ENCODE measurements at places on chromosomes 1 and 21.

DNA sequence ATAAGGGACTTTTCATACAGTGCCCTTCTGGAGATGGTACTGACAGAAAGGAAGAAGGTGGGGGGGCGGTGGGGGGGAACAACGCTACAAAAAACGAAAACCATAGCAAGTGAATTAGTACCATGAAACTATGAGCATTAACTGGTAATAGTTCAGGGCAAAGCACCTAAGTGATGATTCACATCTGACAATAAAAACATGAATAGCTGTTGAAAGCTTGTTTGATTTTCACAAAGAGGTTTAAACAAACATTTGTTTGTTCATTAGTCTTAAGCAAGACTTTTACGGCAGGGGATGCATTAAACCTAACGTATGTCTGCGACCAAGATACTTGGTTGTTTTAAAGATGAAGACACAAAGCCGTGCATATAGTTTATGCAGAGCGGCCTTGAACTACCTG lies 177.5 kb downstream of the LMO4 start:
- peak; percentile 39 for DNase-seq

DNA sequence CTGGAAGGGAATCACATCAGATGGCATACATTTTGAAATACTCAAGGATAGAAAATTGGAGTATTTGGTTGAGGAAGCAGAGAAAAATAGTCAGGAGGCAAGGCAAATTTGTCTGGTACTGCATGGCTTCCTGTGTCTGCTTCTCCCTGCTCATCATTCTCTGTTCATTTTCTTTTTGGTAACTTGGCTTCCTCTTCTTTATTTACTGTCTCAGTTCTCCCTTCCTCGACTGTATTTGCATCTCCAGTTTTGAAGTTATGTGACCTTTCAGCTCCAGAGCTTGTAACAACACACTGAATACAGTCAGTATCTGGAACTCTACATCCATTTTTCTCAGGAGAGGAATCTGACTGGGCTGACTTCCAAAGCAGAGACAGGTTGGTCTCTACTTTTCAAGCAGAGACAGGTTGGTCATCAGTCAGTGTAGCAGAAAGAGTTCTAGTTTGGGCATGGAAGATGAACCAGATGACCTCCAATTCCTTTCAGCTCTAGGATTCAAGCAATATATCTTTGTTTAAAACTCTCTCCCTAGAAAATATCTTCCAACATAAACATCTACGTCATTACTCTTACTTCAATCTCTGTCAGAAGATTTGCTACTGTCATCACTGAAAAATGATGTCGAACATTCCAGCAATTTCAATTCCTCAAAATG lies 571.2 kb downstream of the ADGRL2 start:
- DNase-seq: no peak

DNA sequence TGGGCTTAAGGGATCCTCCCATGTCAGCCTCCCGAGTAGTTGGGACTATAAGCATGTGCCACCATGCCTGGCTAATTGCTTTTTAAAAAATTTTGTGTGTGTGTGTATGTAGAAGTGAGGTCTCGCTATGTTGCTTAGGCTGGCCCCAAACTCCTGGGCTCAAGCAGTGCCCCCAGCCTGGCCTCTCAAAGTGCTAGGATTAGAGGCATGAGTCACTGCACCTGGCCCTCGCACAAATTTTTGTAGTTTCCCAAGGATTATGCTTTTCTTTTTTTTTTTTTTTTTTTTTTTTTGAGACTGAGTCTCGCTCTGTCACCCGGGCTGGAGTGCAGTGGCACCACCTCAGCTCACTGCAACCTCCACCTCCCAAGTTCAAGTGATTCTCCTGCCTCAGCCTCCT lies 144.4 kb upstream of the HNRNPU start:
- no peak for DNase-seq

DNA sequence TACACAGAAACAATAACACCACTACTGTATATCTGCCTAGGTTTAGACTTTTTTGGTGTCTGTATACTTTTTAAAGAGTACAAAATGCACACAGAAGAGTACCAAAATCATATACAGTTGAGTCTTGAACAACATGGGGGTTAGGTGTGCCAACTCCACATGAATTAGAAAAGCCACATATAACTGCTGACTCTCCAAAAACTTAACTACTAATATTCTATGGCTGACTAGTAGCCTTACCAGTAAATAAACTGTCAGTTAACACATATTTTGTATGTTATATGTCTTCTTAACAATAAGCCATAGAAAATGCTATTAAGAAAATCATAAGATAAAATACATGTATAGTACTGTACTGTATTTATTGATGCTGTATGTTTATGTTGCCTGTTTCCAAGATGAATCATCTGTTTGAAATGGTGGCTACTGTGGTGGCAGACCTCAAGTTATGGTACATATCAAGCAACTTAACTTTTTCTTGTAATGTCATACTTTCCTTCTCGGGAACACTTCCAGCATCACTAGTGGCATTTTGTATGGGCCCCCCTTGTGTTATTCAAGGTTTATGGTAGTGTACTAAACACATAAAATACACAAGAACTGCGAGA lies 71.2 kb downstream of the LHX4 start:
- DNase-seq: no peak

- DNase-seq: no peak
These were observed 648.1 kb downstream of the PLPP3 start for GRCh38 chr1:55931081-55931940.

DNA sequence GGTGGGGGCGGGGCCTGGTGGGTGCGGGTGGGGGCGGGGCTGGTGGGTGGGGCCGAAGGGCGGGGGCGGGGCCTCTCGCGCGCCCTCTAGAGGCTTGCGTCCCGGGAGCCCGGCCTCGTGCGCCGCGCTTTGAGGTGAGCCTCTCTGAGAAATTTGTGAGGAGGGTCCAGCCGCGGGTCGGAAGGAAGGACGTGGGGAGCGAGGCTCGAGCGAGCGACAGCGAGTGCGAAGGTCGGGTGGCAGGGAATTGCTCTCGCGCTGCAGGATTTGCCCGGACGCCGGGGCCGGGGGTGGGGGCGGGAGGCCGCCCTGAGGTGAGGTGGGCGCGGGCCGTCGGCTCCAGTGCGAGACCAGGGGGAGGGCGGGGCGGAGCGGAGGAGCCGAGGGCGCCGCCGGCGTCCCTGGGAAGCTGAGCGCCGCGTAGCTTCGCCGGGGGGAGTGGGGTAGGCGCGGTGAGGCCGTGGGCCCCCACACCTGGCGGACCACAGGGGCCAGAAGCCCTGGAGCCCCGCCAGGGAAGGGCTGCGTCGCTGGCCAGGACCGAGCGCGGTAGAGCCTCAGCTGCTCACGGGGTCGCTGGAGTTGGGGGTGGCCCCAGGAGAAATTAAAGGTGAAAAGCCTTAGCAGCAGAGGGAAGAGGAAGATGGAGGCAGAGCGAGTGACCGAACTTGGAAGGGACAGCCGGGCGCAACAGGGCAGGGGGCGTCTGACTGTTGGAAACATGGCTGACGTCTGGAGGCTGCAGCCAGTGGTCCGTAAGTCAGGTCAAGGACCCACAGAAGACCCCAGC lies 754 bp upstream of the LSS start:
- DNase-seq: peak; percentile 67

DNA sequence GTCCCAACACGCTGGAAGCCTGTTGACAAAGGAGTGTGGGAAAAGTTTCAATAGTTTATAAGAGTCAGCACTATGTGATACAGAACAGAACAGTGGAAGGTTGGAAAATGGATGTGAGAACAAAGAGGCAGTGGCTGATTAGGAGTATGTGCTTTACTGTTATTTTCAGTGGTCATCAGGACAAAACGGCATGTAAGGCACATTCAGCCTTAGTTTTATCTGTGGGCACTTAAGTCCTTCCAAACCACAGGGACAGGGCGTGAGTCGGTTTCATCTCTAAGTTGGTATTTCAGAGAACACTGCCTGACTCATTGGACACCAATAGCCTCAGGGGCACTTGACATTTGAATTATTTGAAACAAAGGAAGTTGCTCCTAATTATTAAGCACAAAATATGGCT lies 306.9 kb downstream of the ASTN1 start:
- DNase-seq: no peak

DNA sequence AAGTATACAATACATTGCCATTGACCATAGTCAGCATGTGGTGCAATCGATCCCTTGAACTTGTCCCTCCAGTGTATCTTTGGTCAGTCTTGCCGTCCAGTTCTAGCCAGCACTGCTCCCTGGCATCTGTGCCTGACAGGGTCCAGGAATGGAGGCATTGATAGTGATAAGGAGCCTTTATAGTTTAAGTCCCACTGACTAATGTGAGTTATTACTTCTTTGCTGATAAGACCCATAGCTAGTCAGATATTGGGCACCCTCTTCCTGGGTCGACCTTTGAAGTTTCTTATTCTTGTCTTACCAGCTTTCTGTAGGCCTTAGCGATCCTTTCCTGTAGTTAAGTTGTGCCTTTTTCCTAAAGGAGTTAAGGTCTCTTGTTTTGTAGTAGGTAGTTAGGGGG lies 13.0 kb downstream of the UCK2 start:
- DNase-seq: no peak

DNA sequence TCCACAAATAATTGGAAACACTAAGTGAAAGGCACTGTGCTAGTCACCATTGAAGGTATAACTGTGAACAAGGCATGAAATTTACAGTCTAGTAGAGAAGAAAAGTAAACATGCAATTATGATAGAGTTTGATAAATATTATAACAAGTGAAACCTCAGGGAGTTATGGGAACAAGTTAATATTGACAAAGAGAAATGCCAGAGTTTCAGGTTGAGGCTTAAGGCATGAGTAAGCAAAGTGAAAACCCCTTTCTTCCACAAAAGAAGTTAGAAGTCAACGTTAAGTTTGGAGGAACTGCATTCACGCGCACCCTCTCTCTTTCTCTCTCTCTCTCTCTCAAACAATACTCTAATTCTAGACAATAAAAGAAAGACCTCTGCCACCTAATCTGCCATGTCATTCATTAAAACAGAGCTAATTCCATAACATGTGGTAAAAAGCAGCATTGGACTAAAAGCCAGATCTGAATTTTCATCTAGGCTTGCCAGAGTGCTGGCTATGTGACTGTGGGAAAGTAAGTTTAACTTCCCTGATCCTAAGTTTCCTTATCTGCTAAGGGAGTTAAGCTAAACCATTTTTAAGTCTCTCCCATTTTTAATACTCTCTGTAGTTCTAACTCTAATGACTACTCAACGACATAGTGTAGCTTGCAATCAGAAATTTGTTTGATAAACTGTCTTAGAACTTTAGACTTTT lies 22.0 kb downstream of the SLC44A5 start:
- no peak for DNase-seq

- DNase-seq: no peak
These were observed 67.5 kb downstream of the CLIC6 start for GRCh38 chr21:34736116-34736874.

GRCh38 chr1:94115900-94116436 lies 5.0 kb downstream of the ABCA4 start:
- DNase-seq: no peak

GRCh38 chr1:83131692-83131955 lies 867.3 kb downstream of the TTLL7 start:
- DNase-seq: no peak

DNA sequence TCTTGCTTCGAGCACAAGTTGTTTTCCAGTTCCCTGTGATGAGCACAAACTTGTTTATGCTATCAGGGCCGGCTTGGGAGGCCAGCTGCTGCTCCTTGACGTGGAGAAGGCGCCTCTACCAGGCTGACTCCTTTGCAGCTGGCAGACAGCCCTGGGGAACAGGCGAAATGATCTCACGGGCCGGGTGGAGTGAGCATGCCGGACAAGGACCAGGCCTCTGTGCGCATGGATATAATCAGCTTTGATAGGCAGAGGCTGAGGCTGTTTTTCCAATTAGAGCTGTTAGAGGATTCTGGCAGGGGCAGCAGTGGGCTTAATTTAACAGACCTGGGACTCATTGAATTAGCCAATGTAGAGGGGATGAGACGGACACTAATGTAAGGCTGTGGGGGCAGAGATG lies 38.9 kb downstream of the FAM163A start:
- no peak for DNase-seq

- no peak for DNase-seq
These were observed 56.9 kb downstream of the ENAH start for GRCh38 chr1:225595974-225596551.

- no peak for DNase-seq
These were observed 7.6 kb downstream of the CYP4X1 start for GRCh38 chr1:47031059-47031458.

DNA sequence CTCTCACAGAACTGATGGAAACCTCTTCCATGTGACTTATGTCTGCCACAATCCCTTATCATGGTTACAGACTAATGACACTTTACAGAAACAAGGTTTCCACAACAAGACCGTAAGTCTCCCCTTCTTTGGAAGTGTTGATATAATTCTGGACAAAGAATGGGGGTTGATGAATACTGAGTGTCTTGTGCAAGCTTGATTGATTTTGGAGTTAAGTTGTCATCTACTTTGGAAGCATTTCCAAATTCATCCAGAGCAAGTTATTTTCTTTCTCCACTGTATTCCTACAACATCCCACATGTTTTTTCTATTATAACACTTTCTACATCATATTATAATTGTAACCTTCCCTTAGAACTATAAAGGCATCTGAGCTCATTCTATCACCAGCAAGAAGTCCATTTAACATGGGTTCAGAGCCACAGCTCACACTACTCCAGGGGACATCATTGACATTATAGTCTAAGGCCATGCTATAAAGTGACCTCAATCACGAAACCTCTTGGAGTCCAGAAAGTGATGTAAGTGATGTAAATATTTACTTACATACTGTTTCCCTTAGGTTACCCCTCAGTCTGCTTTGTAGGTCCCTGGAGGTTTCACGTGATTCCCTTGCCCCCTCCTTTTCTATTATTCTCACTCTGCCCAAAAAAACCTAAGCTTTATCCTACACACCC lies 125.7 kb upstream of the PBX1 start:
- DNase-seq: no peak

DNA sequence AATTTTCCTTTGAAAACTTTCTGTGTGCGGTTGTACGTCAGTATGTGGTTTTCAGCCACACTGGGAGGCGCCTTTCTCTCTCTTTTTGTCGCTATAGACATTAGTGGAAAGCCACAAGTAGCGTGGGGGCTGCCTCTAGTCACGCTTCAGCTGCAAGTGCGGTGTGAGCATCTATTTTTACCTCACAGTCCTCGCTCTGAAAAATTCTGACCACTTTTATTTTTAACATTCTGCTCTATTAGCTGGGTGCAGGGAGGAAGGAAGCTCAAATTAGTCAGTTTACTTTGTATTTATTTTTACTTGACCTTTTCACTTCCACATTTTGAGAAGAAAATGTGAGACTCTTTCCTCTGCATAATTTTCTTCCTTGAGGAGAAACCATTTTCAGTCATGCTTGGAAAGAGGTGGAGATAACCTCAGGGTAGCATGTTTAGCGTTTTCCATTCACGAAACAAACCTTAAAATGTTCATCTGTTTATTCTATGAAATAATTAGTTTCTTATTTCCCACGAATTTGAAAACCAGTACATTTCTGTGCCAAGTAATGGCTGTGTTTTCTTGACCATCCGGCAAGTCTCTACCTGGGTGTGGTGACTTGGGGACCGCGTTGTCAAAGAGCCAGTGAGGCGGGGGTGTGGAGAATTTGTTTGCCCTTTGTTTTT lies 35.6 kb downstream of the ADARB1 start:
- DNase-seq: no peak

- DNase-seq: no peak
These were observed 33.4 kb upstream of the ROR1 start for GRCh38 chr1:63740432-63740831.

GRCh38 chr1:145994391-145995120 lies 1.8 kb downstream of the TXNIP start:
- peak; percentile 17 for DNase-seq

- DNase-seq: no peak
These were observed 102.1 kb downstream of the SNX7 start for GRCh38 chr1:98763488-98764150.

All from NCI-H1105 treated with DMSO at 0.1 percent for 48 hours (cell line).